CD4-positive, alpha-beta T cell treated with Interleukin-4 for 1 hour (primary cell): ENCODE measurements at places on chromosomes 4 and X.

DNA sequence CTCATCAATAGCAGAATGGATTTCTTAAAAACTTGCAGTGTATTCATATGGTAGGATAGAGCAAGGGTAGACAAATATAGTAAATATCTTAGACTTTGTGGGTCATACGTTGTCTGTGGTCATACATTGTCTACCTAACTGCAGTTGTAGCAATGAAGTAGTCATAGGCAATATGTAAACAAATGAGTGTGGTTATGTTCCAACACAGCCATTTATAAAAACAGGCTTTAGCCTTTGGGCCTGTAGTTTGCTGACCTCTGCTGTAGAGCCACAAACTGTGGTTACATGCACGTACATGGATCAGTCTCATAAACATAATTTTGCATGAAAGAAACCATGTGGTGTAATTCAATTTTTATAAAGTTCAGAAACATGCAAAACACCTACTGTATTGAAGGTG is 98.9 kb downstream of the LARP1B start:
- no peak for DNase-seq

- DNase-seq = no peak
These were observed 80.3 kb upstream of the LSM6 start for GRCh38 chr4:146095091-146095690.

- no peak for DNase-seq
These were observed 313.2 kb downstream of the PTTG2 start for GRCh38 chr4:38273407-38273806.

- DNase-seq = no peak
These were observed 33.6 kb upstream of the JADE1 start for GRCh38 chr4:128775916-128776315.

DNA sequence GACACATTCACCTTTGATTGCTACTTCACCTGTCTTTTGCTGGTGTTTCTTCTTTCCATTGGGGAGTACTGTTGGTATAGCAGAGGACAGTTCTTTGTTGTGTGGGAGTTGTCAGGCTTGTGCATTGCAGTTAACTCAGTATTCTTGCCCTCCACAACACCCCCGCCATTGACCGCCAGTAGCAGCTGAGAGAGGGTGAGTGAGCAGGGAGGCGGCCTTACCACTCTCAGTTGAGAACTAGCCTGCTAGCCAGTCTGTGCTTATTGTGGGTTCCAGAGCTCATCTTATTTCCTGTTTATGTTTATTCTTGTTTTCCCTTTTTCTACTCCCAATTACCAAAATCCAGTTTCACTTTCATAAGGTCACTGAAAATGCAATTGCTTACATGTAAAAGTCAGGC is 52.2 kb downstream of the STIM2 start:
- DNase-seq = peak; percentile 15
